ENCODE measurements at places on chromosomes 6 and 20. TPM values are rescaled to one million over a fixed set of nuclear protein-coding genes. Genes with fewer than 3 reads are reported as not detected.

DNA sequence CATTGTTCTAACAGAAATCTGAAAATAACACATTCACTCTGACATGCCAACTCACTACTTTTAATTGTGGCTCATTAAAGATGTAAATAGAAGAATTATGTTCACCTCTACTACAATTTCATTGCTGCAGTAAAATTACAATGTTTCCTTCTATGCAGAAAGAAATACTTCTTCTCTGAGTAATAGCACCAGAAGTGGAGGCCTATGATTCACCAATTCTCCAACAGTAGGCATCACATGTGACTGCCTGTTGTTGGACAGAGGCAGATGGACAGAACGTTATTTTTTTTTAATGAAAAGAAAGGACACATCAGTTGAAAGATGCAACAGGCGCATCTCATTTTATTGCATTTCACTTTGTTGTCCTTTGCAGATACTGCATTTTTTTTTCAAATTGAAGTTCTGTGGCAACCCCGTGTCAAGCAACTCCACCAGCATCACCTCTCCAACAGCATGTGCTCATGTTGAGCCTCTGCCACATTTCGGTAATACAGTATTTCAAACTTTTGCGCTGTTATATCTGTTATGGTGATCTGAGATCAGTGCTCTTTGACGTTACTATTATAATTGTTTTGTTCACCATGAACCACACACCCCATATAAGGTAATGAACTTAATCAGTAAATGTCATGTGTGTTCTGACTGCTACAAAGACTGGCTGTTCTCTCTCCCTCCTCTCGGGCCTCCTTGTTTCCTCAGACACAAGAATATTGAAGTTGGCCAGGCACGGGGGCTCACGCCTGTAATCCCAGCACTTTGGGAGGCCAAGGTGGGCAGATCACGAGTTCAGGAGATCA, 121.4 kb downstream of the ATXN1 start:
- no peak for DNase-seq

GRCh38 chr6:106670236-106670635, 40.9 kb downstream of the QRSL1 start:
- DNase-seq: no peak

GRCh38 chr20:10508060-10508459, 73.0 kb downstream of the SLX4IP start:
- no peak for DNase-seq

Gene WFDC2
- 6.6 TPM for total RNA-seq

DNA sequence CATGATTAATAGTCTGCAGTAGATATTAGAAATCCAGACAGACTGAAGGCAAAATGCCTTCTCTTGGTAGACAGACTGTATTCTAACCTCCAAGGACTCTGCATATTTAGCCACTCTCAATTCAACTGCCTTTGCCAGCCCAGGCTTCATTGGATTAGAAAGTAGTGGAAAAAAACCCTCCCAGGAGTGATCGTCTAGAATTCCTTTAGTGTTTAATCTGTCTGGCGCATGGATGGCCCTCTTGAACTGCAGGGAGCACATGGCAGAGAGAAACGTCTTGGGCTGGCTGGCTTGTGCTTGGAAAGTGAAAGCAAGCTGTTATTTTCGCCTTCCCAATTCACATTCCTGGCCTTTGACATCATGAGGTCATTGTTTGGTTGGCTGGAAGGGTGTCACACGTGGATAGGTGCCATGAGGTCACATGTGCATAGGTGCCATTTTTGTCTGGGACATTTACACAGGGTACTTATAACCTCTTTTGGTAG, 30.9 kb upstream of the NEDD9 start:
- DNase-seq: no peak

DNA sequence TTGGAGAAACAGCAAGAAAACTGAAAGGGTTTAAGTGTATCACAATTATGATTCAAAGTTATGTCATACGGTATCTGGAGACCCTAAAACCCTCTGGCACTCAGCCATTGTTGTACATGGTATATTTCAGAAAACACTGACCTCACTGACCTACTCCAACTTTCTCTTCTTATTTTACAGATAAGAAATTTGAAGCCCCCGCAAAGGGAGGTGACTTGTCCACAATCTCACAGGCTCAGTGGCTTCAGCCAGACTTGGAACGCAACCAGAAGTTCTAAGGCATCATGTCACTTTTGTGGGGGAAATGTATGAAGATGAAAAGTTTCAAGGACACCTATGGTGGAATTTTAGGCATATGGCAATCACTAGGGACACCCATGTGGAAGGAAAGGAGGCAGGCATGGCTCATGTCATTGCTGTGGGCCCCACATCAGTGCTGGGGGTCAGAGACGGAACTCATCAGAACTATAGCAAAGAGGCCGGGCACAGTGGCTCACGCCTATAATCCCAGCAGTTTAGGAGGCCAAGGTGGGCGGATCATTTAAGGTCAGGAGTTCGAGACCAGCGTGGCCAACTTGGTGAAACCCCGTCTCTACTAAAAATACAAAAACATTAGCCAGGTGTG, 5.2 kb upstream of the TRIB3 start:
- DNase-seq: no peak

- DNase-seq: no peak
These were observed 63.9 kb downstream of the FHL5 start for GRCh38 chr6:96626759-96627364.

Gene TP53TG5
- total RNA-seq: 9.5 TPM

Gene MMP24
- 18.1 TPM for total RNA-seq

Gene SLA2
- total RNA-seq: 0.47 TPM

GRCh38 chr20:36573103-36573797, at the start of gene TGIF2:
TGIF2 (plus strand) TSS chr20:36573597; CDS start chr20:36578775, 5,178 bp downstream.
- peak; percentile 57 for DNase-seq

DNA sequence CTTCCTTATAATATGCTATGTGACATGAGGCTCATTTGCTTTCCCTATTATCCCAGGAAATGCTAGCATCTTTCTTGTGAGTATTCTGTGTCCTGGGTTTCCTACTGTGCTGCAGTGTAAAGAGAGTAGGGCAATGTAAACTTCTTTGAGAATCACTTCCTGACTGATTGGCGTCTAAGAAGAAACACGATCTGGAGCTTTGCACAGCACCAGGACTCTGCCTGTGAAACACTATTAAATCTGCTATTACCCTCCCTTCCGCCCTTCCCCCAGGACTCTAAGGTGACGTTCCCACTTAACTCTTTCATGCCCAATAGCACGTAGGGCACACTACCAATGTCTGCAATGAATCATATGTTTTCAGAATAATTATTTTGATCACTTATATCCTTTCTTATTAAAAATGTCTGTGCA, 607.3 kb upstream of the CITED2 start:
- no peak for DNase-seq

DNA sequence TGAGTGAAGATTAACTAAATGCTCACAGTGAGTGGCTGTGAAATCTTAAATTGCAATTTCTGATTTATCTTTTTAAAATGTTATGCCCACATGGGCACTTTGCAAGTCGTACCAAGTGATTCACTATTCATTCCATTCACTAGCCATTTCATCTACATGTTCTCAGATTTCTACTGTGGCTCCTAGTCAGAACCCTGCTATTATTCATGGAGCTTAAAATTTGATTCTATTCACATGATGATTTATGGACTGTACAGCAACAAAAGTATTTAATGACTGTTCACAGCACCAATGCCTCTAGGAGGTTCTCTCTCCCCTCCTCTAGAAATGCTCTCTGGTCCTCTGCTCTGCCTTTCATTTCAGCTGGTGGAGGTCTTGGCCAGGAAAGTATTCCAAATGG, 133.5 kb upstream of the MAP3K7 start:
- DNase-seq: no peak

DNA sequence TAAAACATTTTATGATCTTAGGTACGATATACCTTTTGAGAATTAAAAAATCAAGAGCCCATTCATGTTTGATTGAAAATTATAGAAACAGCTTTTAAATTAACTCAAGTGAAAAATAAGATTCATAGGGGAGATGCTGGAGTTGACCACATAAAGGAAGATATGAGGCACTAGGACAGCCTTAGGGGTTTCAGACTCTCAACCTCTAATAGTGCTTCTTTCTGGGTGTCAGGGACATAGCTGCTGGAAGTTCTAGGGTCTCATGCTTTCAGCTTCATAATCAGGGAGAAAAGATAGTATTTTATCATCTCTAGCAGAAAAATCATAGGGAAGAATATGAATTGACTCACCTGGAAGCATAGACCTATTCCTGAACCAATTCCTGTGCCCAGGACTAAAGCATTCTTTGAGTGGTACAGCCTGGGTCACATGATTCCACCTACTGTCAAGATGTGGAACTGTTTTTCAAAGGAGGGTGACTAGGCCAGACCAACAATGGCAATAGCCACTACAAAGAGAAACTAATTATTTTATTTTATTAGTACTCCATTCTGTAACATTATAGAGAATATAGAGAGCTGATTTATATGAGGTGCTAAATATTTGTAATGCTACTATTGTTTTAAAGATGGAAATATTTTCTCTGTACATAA, 27.8 kb upstream of the CENPW start:
- DNase-seq: no peak

GRCh38 chr6:85594197-85594930, 706 bp upstream of the SNX14 start:
- DNase-seq: no peak

DNA sequence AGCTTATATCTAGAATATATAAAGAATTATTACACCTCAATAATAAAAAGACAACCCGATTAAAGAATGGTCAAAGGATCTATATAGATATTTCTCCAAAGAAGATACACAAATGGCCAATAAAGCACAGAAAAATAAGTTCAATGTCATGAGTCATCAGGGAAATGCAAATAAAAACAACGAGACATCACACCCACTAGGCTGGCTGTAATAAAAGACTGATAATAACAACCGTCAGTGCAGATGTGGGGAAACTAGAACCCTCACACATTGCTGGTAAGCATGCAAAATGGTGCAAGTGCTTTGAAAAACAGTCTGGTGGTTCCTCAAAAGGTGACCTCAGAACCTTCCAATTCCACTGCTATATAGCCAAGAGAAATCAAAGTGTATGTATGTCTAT, 33.0 kb downstream of the TBX18 start:
- no peak for DNase-seq

GRCh38 chr6:11025130-11025529, 19.0 kb downstream of the ELOVL2 start:
- no peak for DNase-seq

Gene CLPSL1
- not detected for total RNA-seq

GRCh38 chr6:156955494-156956183, 178.5 kb downstream of the ARID1B start:
- peak; percentile 83 for DNase-seq

GRCh38 chr6:147035886-147036285, 168.3 kb upstream of the STXBP5 start:
- no peak for DNase-seq
